Stomach (tissue), 19 donors: ENCODE measurements at places on chromosomes 13 and 19.
A peak's percentile ranks its signal among the peaks of the same experiment; 100 is the strongest.

GRCh38 chr13:79194272-79194671, 211.8 kb downstream of the RBM26 start:
- no peak for DNase-seq

GRCh38 chr13:47959468-47960247, 41.4 kb downstream of the SUCLA2 start:
- no peak for DNase-seq

GRCh38 chr13:30303269-30303668, 4.1 kb downstream of the KATNAL1 start:
- DNase-seq: no peak

- DNase-seq: no peak
Observed at GRCh38 chr19:46978171-46978869, 41.3 kb upstream of the NPAS1 start.

DNA sequence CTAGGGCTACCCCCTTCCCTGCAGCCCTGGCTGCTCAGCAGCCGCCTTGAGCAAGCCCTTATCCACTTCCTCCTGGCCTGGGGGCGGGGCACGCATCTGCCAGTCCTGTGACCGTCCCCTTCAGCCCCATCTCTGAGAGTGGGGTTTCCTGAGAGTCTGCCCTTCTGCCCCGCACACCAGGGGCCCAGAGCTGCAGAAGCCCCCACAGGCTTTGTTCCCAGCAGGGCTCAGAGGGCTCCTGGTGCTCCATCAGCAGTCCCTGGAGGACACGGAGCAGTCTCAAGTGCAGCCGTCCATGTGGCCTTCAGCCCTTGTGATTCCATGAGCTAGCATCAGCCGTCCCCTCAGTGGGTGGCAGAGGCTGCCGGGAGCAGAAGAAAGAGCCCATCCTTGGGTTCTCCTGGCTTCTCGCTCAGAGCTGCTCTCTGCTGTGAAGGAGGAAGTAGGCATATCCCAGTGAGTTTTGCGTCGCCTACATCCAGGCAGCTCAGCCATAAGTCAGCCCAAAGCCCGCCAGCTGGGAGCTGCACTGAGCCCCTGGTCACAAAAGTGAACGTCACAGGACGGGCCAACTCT, 16.3 kb downstream of the MYO9B start:
- DNase-seq: no peak

- no peak for DNase-seq
Observed at GRCh38 chr19:9741476-9742171, 26.9 kb downstream of the ZNF846 start.

DNA sequence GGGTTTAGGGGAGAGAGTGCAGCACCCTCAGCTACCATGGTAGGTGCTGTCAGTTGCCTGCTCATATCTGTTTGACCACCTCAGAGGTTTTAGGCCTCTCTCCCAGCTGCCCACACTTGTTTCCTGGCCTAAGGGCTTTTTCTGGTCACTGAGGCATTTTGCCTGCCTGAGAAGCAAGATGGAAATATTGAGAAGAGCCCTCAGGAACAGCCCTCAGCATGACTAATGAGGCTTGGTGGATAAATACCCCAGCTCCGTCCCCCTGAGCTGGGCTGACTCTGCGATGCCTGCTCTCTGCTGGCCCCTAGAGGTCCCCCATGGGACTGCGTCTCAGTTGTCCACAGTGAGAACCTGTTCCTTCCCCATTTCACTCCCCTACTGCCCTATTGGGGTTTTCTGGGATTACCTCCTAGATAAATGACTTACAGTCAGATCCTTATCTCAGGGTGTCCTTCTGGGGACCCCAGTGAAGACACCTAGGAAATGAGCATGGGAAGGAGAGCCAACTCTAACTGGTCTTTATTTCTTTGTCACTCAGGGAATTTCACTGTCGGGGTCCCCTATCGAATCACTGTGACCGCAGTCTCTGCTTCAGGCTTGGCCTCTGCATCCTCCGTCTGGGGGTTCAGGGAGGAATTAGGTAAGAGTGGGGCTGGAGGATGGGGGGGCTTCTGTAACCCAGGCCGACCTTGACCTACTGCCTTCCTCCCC, 13.3 kb downstream of the PALM3 start:
- DNase-seq: peak; percentile 65

DNA sequence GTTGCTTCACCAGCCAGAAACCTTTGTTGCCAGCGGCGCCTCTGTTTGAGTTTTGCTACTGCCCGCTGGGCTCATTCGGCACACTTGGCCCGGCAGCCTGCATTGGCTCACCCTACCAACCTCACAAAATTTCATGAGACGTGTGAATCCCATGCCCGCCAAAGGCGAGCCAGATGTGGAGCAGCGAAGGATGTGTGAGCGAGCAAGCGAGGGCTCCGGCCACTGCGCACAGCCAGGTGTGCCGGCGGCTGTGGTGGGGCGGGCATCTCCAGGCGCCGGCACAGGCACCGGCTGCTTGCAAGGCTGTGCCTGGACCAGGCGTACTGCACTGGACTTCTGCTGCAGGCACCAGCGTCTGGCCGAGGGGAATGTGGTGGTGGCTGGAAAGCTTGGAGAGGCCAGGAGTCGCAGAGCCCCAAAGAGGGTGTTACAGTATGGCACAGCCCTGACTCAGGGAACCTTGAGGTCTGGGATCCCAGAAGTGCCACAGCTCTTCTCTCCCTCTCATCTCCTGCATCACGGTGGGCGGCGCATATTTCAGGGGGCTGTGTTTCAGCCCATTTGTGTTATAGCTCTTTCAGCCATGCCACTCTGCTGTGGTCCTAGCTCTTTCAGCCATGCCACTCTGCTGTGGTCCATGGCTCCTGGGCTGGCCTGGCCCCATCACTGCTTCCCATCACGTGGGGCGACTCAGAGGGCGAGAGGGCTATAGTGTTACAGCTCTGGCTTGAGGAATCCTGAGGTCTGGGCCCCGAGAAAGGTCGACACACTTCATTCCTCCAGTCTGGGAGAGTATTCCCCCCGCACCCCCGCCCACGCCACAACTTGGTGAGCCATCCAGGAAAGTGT, 592.0 kb upstream of the SLITRK5 start:
- no peak for DNase-seq

GRCh38 chr13:59319276-59319675, 844.5 kb downstream of the DIAPH3 start:
- DNase-seq: no peak

DNA sequence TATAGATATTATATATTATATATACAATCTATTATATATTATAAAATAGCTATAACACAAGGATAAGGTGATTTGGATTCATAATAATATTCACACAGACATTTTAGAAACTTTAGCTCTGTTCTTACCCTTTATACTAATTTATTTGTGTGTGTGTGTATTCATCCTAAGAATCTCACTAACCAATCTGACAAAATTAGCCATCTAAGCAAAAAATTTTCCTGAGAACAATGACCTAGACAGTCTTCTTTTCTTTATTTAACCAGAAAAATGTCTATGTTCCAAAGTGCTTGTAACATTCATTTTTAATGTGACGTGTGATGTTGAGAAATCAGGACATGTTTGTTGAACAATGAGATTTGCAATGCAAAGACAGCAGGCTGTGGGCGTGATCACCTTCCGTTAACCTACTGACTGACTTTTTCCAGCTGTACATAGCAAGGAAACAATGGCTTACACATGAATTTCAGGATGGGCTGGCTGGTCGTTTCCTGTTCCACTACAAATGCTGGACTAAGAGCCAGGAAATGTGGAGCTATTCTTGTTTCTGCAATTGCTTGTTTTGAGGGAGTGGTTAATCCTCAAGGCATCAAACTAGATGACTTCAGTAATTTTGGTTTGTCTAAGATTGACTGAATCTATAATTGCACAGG, 634.6 kb upstream of the ARGLU1 start:
- peak; percentile 85 for DNase-seq

DNA sequence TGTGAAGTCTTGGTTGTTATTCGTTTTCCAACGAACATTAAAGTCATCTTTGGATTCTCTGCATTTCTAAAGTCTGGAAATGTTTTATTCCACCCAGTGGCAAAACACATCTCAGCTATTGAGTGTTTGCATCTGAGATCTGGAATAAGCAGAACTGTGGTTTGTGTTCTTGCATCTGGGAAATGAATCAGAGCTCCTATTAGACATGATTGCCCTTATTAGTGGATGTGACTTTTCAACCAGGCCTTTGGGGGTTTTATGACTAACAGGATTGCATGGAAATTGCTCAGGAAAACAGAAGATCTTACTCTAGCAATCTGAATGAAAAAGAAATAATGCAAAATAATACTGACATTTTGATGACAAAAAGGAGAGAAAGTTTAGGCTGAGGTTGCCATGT, 488.8 kb downstream of the IRS2 start:
- no peak for DNase-seq

DNA sequence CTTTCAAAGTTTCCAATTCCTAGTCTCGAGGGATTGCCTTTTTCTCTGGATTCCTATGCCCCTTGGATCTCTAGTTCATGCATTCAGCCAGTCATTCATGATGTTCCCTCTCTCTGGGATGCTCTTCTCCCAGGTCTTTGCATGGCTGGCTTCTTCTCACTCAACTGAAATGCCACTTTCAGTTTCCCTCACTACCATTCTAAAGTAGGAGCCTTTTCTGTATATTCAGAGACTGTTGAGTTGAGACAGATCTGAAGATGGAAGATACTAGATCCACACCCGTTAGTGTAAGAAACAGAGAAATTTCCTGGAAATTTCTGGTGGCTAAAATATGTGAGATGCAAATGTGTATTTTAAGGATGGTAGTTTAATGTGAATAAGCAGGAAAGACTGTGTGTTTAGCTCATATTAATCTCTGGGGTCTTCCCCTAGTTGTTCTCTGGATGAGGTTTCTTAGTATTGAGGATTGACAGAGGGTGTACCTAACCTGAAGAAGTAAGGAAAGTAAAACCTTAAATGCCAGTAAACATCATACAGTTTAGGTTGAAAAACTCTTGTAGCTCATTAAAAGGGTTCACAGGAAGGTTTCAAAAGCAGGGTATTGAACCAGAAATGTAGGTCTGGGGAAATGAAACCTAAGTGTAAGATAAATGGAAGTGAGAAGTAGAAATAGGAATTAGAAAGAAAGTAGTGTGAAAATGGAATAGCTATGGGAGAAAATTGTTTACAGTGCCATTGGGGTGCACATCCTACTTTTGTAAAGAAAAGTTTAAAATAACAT, 331.3 kb downstream of the NDFIP2 start:
- no peak for DNase-seq

DNA sequence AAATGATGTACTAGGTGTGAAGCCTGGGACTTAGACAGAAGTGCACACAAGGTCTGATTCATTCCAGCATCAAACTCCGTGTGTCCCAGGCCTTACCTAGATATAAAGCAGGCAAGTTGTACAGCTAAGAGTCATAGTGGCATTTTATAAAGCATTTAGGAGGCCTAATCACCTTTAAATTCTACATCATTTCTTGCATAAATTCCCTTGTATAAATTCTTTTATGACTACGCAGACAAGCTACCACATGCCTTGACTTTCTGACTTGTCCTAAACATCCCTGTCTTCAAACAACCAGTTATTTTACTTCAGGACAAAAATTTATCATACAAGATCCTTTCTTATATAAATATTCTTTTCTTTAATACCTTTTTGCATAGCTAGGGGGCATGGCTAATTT, 22.5 kb downstream of the TMEM255B start:
- DNase-seq: no peak

DNA sequence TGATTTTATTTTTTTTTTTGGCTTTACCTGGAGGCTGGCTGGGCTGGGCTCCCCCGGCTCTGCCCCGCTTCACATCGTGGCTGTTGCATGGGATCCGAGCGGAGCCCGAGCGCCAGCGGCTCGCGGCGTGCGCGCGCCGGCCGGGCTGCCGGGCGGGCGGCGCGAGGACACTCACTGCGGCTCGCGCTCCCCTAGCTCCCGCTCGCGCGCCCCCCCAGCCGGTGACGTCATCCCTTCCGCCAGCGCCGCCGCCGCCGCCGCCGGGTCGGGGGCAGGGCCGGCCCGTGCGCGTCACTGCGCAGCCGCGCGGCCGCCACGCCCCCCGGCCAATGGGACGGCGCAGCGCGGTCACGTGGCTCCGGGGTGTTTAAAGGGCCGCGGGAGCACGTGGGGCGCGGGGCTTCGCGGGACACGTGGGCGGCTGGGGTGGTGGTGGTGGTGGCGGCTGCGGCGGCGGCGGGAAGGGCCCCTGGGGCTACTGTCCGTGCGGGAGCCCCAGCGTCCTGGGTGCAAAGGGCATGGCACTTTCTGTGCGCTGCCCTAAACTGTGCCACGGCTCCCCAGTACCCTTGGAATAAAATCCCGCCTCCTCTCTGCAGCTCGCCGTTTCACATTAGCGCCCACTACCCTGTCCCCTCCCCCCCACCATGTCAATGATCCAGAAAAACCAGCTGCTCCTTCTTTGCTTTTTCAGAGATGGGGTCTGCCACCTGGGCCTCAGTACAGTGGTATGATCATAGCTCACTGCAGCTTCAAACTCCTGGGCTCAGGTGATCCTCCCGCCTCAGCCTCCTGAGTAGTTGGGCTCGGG, at the start of gene PTPRS:
Gene PTPRS (minus strand): TSS at position 176 of the 811 bp plus-strand sequence. CDS start 54,672 bp downstream, outside the sequence.
- DNase-seq: peak; percentile 95

GRCh38 chr13:41157048-41157717, 24.6 kb upstream of the KBTBD6 start:
- no peak for DNase-seq

DNA sequence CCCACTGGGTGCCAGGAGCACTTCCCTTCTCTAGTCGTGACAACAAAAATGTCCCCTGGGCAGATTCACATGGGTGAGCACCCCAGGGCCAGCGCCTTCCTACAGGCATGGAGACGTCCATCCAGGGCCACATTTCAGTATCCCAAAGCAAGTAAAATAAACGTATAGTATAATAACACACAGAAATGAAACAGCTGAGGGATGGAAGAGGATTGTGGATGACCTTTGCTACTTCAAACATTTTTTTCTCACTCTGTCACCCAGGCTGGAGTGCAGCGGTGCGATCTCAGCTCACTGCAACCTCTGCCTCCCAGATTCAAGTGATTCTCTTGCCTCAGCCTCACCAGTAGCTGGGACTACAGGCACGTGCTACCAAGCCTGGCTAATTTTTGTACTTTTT, 28.2 kb downstream of the CILP2 start:
- no peak for DNase-seq

GRCh38 chr19:18185538-18185937, 7.5 kb upstream of the MPV17L2 start:
- no peak for DNase-seq

- no peak for DNase-seq
Observed at GRCh38 chr13:34419025-34419424, 523.0 kb upstream of the NBEA start.

- DNase-seq: no peak
Observed at GRCh38 chr13:44787617-44788016, 201.7 kb downstream of the NUFIP1 start.

- no peak for DNase-seq
Observed at GRCh38 chr19:12749938-12750521, 1.6 kb upstream of the BEST2 start.

DNA sequence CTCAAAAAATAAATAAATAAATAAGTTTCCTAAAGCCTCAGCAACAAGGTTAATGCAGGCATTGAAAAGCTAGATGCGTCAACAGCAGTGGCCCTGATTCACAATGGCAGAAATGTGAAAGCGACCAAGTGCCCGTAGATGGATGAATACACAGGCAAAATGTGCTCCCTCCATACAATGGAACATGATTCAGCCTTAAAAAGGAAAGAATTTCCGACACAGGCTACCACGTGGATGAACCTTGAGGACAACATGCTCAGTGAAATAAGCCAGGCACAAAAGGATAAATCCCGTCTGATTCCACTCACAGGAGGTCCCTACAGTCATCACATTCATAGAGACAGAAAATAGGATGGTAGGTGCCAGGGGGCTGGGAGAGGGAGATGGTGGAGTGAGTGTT, 31.7 kb downstream of the INSR start:
- no peak for DNase-seq
